Muscle of leg (tissue), 16 donors: ENCODE measurements at places on chromosomes 3 and 15.

DNA sequence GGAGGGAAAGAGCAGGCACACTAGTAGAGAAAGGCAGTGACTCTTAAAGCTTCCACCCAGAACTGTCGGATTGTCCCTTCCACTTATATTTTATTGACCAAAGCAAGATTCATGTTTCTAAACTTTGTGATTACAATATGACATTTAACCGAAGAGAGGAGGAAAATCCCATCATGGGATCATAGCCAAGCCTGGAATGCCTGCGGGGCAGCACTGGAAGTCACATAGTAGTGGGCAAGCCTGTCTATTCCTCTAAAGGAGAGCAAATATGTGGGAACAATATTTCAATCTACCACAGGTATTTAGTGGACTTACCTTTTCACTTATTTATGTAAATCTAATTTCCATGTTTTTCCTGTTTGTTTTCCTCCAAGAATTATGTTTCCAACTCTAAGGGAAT is 3.8 kb upstream of the TMOD3 start:
- DNase-seq: no peak

DNA sequence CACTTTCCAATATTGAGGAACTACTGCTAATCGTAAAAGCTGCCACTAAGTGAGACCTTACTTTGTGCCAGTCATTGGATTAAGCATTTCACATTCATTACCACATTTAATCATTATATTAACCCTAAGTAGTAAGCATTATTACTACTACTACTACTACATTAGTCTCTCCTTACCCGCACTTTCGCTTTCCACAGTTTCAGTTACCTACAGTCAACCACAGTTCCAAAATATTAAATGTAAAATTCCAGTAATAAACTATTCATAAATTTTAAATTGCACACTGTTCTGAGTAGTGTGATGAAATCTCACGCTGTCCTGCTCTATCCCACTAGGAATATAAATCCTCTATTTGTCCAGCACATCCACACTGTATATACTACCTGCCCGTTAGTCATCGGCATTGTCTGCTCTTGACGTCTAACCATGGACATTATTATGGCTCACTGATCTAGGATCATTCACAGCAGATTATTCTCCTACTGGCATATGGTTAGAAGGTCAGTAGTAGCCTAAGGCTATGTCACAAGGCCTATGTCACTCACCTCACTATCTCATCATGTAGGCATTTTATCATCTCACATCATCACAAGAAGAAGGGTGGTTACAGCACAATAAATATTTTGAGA is 121.1 kb downstream of the GSK3B start:
- DNase-seq: no peak

DNA sequence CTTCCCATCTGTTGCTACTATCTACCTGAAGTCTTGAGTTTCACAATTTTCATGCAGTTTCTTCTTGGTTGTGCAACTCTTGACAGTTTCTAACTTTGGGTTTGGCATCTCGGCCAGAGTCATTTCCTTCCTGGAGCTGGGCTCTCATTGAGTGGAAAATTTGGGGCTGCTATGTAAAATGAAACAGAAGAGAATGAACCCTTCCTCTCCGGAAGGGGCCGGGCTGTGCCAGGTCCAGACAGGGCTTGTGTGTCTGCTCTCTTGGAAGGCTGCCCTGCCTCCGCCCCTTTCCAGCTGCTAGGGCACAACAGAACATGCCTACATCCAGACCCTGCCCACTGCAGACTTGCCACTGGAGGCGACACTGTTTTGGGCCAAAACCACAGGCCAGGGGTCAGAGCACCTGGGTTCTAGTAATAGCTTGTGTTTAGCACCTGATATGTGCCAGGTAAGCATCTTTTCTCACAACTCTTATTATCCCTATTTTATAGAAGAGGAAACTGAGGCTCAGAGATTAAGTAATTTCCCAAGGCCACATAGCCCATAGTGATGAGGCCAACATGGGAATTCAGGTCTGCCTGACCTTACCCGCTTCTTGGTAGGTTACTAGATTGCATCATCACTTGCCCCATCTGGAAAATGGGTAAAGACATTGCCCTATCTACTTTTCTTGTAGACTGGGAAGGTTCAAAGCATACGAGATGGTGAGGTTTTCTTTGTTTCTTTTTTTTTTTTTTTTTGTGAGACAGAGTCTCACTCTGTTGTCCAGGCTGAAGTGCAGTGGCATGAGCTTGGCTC is 25.0 kb downstream of the IRAK2 start:
- peak; percentile 93 for DNase-seq

DNA sequence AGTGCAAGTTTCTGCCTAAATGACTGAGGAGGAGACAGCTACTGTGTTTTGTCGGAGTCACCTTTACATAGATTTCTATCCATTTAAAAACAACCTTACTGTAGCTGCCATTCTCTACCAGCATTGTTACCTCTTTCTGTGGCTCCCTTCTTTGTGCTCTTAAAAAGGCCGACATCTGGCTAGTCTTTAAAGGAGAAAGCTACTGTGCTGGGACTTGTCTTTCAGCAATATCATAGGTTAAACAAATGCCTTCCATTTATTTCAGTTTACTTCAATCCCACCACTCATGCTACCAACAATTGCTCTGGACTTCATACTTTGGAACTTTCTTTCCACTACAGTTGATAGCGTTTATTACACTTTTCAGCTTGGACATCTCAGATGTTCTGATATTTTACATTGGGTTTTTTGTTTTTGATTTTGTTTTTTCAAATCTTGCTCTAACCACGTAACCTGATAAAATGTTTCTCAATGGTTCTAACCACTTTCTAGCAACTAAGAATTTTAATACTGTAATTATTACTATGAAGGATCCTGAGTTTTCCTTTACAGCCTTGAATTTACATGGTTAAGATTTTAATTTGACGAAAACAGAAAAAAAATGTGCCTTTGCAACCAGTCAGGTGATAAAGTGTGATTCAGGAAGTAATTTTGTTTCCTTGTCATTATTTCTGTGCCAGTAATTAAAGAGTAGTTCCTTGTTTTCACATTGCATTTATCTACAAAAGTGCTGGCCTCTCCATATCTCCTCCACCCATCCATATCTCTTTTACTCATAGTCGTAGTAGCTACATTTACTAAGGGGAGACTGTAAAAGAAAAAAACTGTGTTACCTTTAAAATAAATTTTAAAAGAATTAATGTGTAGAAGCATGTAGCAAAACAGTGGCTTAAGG is 1.3 kb upstream of the CBLB start:
- DNase-seq: no peak

DNA sequence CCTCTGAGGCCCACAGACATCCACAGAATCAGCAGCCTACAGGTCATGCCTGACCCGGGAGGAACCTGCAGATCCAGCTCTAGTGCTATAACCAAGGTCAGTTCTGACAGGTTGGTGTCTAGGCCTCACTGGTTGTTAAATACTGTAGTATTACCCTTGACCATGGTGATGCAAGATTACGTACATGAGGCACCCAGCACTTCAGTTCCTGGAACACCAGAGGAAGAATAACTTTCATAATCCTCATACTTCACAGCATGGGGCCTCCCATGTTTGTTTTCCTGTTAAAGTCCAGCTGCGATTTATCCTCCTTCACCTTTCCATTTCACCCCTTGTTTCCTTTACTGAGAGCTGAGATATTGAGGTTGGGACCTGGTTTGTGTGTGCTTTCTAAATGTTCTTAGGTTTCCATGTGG is 34.4 kb upstream of the GLCE start:
- DNase-seq: no peak

- peak; percentile 71 for DNase-seq
Measured at GRCh38 chr15:56816781-56817180, 83.5 kb upstream of the ZNF280D start.

- DNase-seq: peak; percentile 47
Measured at GRCh38 chr15:57923750-57924149, 141.8 kb downstream of the ALDH1A2 start.

GRCh38 chr15:90412356-90413194 is 24.5 kb downstream of the IQGAP1 start:
- DNase-seq: peak; percentile 74

DNA sequence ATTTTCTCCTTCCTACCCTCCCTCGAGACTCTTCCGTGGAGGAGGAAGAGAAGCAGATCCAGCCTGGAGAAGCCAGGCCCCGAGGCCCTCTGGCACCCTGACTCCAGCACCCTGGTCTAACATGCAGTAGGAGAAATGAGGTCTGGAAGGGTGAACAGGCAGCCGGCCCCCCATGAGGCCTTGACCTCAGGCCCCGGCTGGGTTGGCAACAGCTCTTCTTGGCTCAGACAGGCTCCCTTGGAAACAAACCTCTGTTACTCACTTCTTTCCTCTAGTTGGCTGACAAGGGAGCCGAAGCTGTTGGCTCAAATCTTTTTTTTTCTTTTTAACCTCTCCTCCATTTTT is 73.4 kb downstream of the CPN2 start:
- DNase-seq: peak; percentile 92

DNA sequence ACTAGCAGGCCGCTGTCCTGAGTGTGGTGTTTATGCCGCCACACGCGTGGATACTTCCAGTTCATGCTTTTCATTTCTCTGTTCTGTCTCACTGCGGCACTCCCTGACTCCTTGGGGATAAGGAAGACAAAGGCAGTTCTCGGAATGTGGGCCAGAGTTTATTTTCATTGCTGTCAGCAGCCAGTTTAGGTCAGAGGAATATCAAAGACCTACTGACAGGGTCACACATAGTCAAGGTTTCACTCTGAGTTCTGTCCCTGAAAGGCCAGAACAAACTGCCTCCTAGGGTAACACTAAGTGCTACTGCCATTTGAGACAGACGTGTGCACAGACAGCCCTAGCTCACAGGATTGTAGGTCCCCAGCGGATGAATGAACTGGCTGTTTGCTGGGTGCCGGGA is 27.3 kb upstream of the SPTBN5 start:
- DNase-seq: no peak

DNA sequence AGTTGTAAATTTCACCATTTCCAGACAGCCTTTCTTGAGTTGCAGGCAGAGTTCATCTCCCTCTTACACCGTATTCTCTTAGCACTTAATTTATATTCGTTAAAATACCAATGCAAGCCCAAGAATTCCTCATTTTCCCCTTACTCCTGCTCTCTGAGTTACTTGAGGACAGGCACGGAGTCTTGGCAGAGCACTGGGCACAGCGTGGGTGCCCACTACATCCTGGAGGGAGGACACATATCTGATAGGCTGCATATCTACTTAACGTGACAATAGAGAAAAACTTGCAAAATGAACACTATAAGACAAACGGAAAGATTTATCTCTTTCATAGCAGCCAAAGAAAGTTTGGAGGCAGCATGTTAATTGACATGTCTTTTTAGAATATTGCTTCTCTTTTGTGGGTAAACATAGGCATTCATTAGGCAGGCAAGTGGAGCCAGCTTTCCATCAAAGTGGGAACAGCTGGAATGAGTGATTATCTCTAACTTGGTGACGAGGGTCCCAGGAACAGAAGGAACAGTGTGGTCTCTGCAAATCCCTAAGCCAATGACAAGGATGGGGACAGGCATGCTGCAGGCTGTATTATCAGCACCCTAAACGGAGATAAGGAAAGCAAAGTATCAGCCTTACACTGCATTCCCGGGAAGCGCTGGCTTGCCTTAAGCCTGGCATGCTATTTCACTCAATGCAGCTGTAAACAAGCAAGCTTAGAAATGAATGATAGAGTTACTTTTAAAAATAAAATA is 116.5 kb downstream of the RTP4 start:
- no peak for DNase-seq

DNA sequence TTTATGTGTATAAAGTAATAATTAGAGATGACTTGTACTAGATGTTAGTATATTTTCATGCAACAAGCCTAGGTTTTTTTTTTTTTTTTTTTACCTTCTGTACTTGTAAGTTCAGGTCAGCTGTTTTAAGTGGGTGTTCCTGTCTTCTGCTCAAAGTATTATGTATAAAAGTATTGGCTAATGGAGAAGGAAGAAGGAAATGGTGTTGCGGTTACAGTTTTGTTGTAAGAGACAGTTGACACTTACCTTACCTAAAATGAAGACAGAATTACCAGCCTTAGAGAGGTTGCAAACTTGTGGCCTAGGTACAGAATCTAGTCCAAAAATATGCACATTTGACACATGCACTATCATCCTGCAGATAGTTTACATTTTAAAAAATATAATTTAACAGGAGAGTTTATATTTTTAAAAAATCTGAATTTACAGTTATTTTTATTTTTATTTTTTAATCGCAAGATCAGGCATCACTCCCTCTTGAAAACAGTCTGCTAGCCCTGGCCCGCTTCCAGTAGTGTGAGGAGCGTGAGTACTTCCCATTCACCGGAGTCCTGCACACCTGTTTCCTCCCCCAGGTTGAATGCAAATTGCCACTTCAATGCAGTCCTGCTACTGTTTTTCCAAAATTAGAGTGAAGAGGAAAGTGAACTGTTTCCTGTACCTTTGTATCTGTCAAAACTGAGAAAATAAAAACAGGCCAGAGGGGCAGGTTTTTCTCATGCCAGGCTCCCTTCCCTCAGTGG is 224.3 kb upstream of the SOX2 start:
- no peak for DNase-seq

DNA sequence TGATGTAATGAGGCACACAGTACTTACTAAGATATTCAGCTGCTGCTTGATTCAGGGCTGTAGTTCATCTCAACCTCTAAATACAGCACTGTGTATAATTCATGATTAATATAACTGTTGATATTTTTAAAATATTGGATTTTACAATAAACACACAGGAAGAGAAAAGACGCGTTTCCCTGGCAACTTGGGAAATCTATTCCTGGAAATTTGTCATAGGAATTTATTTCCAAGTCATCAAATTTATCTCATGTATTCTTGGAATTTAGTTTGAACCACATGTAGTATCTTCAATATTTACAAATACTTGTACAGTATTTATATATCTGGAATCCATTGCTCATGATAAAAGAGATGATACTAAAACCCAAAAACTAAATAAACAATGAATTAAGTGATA is 30.6 kb downstream of the EPHA3 start:
- DNase-seq: peak; percentile 72

- peak; percentile 49 for DNase-seq
Measured at GRCh38 chr3:133570937-133571320, 2.6 kb upstream of the CDV3 start.

- DNase-seq: peak; percentile 38
Measured at GRCh38 chr15:29124581-29125381, 144.8 kb downstream of the NSMCE3 start.

DNA sequence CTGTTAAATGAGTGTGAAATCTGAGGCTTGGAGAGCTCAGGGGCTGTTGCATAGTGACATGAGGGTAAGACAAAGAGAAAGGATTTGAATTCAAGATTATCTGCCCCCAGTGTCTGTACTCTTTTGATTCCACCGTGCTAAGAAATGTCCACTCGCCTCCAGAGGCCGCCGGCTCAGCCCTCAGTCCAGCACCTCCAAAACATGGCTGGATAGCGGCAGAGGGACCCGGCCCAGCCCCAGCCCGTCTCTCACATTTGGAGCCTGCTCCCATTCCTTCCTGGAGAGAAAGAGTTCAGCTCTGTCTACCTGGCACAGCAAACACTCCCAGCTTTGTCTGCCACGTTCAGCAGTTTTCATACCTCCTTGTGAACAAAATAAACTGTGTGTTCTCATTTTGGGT is 84.8 kb upstream of the IQSEC1 start:
- no peak for DNase-seq
